ENCODE measurements at places on chromosomes 16 and 17.

GRCh38 chr16:85170066-85170491 lies 57.8 kb upstream of the CIBAR2 start:
- no peak for DNase-seq

DNA sequence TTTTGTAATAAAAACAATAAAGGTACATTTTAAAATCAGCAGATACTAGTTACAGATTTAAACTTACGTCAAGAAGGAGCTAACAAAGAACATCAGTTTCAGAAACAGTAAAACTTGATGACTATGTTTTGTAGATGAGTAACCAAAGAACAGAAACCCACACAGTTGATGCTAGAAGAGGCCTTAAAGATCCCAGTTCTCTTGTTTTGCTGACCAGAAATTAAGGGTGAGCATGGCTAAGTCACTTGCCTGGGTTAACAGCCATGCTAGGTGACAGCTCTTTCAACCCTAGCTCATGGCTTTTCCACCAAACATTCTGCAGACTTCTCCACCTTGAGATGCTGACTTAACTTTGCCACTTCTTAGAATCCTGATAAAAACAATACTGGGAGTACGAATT lies 26.4 kb downstream of the STX8 start:
- no peak for DNase-seq

DNA sequence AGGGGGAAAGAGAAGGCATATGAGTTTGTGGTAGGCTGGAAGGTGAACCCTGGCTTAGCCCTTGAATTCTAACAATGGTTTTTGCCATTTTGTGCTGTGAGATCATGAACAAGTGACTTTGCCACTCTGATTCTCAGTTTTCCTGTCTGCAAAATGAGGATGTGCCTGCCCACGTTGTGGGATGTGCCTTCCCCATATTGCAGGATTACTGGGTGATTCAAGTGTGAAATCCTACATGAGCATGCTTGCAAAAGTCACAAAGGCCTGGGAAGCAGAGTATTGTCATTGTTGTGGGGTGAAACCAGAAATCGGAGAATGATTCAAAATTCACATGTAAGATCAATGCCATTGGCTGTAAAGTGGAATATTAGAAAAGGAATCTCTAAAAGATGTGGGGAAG lies 28.6 kb upstream of the TVP23A start:
- no peak for DNase-seq

- peak; percentile 89 for DNase-seq
Measured at GRCh38 chr16:21300309-21301167, 22.4 kb upstream of the CRYM start.

- no peak for DNase-seq
Measured at GRCh38 chr17:40310882-40311391, 2.0 kb downstream of the RARA start.

DNA sequence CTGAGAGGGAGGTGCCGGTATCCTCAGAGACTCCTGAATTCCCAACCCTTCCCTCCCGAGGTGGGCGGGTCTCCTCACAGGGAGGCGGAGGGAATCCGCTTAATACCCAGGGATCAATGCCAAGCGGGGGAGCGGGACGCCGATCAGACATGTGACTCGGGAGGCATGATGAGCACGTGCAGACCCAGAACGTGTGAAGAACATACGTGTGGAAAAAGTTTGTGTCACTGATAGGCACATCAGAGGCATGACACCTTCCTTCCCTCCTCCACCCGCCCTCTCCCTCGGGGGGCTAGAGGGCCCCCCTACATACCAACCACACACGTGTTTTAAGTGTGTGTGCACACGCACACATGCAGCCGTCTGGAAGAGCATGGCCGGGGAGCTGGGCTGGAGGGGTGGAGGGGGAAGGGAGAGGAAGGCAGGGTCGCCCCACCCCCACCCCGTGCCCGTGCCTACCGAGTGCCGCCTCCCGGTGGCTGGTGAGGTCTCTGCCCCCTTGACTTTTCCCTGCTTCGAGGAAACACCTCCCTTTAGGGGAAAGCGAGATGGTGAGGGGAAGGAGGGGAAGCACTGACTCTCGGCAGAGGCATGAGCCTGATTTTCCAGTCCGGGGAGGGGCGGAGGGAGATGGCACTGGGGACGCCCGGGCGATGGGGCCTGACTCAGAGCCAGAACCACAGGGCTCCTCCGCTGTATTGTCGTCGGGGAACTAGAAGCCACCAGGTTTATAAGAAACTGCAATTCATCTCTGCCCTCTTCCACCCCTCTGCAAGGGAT lies 12.1 kb upstream of the TBX21 start:
- DNase-seq = no peak

DNA sequence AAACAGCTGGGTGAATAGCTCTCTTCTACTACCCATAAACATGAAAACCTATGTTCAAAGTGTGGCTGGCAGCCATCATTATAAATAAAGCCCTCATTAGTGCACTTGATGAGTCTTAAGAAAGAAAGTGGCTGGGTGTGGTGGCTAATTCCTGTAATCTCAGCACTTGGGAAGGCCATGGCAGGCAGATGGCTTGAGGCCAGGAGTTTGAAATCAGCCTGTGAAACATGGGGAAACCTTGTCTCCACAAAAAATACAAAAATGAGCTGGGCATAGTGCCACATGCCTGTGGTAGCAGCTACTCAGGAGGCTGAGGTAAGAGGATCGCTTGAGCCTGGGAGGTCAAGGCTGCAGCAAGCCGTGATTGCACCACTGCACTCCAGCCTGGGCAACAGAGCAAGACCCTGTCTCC lies 28.3 kb upstream of the APPBP2 start:
- no peak for DNase-seq

- DNase-seq = no peak
Measured at GRCh38 chr17:40486522-40487370, 14.7 kb downstream of the TNS4 start.

- DNase-seq = no peak
Measured at GRCh38 chr17:66464921-66465320, 162.5 kb downstream of the PRKCA start.

DNA sequence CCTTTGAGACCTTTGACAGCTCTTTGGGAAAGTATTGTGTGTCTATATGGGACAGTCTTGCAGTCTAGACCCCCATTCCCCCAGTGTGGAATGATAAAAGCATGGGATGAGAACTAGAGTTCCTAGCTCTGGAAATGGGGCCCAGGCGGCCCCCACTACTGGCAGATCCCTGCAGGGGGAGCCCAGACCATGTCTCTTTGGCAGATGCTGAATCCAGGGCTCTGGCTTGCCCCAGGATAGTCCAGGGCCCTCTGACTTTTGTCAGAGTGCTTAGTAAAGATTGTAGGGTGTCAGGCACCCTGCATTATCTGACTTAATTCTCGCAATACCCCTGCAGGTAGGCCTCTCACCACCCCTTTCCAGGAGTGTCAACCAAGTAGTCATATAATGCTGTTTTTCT lies 8.3 kb downstream of the ALKBH5 start:
- DNase-seq = no peak

DNA sequence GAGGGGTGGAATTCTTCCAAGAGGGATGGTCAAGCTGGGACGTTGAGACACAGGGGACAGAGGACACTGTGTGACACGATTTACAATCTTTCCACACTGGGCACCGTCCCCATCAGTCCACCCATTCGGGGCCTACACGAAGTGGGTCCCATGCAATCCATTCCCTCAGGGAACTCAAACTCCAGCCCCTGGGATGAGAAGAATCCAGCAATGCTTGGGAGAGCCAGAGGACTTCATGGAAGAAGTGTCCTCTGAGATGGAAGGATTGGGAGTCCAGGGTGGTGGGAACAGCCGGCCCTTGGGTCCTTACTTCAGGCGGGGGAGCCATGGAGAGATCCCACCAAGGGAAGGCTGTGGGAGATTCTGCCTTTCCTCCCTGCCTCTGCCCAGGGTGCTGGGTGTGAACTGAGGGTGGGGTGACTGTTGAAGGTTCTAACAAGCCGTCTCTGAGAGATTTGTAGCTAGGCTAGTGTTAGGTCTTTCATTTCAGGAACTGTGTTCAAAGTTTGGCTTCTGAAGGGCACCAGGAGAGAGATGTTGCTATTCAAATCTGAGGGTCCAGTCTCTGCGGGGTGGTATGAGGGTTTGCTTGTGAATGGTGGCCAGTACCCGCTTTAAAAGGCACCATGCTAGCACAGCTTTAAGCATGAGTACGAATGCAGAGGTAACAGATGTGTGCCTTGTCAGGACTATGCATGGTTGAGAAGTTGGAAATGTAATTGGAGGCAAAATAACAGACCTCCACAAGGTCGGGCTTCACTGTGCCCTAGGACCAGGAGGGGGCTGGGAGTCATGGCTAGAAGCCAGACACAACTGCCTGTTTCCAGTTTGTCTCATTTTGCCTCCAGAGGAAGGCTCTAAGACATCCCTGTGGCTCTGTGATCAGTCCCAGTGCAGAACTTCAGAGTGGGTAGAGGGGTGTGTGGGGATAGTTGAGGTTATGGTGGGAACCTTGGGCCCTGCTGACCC lies 1.9 kb downstream of the ATP1B2 start:
- DNase-seq = no peak

GRCh38 chr17:32876417-32877163 lies at the start of gene MYO1D:
Gene MYO1D, minus strand, starts transcription at chr17:32877124. Its CDS starts 252 bp downstream, at chr17:32876872.
- peak; percentile 61 for DNase-seq

DNA sequence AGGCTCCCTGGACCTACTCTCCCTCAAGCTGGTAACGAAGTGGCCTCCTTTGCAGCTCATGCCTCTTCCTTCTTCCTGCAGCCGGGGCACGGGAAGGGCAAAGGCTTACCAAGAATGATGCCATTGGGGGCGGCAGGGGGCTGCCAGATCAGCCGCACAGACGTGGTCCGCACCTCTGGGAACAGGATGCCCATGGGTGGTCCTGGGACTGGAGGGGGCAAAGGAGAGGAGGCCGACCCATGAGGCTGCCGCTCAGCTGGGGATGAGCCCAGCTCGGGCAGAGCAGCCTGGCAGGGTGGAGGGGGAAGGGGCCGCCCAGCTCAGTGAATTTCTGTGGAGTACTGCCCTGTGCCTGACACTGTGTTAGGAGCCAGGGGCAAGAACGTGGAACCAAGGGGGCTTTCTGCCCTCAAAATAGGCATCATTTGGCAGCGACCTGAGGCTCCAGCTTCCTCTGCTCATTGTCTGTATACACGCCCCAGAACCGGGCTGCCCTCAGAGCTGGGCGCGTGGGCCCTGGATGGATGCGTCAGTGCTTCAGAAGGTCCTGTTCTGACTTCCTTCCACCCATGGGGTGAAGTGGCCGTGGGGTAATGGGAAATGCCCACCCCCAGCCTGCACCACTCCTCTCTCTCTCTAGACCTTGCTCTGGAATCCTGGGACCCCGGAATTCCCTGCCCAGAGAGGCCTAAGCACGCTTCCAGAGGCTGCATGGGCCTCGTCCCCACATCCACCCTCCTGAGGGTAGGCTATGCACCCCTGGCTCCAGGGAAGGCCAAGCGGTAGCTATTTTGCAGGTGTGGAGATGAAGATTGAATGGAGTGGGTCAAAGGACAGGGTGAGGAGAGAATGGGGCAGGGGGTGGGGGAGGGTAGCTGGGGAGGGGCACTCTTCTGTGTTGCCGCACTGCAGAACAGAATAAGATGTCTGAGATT lies 79.8 kb upstream of the CDC42EP4 start:
- no peak for DNase-seq

DNA sequence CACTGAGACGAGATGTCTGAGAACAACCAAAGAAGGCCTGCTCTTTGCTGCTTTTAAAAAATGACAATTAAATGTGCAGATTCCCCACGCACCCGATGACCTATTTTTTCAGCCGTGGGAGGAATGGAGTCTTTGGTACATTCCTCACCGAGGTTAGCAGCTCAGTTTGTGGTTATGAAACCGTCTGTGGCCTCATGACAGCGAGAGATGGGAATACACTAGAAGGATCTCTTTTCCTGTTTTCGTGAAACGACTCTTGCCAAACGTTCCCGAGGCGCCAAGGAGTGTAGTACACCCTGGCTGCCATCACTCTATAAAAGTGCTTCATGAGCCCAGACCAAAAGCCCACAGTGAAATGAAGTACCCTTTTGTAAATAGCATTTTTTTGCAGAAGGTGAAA lies 87.8 kb downstream of the CRISPLD2 start:
- no peak for DNase-seq

DNA sequence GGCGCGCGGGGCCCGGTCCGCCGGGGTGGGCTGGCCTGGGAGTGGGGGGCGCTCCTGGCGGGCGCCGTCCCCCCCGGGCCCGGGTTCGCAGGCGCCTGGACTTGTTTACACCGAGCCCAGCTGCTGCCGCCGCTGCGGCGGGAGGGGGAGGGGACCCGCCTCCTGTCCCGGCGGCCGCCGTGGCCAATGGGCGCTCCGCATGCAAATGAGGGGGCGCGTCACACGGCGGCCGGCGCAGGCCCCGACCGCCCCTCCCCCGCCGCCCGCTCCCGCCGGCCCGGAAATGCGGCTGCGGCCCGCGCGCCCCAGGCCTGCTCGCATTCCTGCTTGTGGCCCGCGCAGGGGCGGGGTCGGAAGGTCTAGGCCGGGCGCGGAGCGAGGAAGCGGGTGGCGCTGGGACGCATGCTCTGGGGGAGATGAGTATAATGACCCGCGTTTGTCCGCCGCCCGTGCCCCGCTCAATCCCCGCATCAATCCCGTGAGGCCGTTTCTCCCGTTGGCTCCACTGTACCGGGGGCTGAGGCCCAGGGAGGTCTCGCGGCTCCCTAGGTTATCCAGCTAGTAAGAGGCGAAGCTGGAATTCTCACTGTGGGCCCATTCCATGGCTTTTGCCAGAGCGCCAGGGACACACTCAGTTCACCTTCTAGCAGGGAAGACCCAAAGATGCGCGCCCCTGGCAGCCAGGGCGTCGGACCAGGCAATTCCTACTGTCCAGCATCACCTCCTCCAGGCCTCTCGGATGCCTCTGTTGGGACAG lies at the start of gene YPEL3:
Gene YPEL3 (minus strand): TSS at position 109 of the 757 bp plus-strand sequence. CDS start 731 bp downstream, outside the sequence.
- peak; percentile 77 for DNase-seq

DNA sequence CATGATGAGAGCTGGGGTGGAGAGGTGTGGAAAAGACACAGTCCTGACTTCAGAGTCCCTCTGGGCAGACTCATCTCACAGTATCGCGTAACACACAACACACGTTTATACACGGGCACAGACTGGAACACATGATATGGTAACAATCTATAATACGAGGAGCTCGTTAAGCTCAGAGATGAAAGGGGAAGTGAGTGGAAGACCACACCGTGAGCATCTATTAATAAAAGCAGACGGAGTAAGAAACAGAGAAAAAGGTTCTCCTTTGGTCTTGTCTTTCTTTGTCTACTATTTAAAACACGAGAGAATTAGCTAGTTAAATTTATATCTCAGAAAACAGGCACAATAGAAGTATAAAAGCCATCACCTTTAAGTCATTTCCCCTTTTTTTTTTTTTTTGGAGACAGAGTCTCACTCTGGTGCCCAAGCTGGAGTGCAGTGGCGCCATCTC lies 13.5 kb downstream of the ANKRD11 start:
- DNase-seq = no peak
